NCI-H187 (cell line): ENCODE measurements at places on chromosomes 2 and 18.

DNA sequence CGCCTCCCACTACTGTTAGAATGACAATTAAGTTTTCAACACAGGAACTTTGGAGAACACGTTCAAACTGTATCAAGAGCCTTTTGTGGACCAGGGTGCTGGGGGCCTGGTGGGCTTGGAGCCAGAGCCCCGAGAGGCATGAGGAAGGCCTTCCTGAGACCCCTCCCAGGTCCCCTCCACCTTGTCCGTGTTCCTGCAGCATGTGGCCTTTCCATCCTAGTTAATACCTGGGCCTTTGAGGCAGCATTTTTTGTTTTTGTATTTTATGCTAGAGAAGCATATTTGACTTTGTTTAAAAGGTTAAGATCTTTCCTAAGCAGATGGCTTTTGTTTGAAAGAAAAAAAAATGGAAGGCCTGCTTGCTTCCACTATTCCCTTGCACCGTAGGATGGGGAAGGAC lies 68.0 kb downstream of the INPP4A start:
- no peak for DNase-seq

DNA sequence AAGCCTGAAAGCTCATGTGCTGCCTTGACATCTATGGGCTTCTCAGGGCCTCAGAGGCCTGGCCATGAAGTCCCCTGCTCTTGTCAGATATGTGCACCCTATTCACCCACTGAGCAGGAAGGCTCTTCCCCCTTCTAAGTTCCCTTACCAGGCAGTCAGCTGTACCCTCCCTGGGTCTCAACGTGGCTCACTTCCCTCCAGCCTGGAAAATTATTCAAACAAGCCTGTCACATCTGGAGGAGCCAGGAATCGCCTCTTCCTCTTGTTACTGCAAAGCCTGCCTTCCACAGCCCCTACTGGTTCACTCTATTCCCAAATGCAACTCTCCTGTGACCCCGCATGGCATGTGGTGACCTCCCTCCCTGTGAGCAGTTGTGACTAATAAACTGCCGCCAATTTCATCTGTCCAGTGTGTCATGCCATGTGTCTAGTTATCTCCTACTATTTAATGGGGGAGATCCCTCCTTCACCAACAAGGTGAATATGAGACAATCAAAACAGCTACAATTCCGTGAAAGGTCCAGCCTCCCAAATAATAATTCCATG lies 8.4 kb upstream of the SERPINB8 start:
- DNase-seq, result no peak

DNA sequence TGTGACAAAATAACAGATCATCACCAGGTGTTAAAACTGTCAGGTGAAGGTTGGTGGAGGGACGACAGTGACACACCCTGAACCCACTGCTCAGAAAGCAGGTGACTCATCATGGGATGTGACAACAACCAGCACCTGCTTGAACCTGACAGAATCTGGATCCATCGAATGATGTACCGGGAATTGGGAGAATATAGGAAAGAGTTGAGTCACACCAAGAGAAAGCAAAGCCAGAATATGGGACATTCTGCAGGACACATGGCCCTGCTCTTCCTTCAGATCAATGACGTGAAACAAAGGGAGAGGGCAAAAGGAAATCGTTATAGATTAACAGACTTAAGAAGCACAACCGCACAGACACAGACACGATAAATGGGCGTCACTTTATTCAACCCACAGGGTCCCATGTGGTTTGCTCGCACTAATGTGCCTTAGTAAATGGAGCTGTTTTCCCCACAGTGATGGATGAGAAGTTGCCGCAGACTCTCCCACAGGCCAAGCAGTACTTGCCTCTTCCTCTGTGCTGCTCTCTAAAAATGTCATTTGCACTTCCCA lies 100.1 kb downstream of the CRACDL start:
- no peak for DNase-seq

GRCh38 chr2:134170294-134170693 lies 83.6 kb upstream of the MGAT5 start:
- no peak for DNase-seq

DNA sequence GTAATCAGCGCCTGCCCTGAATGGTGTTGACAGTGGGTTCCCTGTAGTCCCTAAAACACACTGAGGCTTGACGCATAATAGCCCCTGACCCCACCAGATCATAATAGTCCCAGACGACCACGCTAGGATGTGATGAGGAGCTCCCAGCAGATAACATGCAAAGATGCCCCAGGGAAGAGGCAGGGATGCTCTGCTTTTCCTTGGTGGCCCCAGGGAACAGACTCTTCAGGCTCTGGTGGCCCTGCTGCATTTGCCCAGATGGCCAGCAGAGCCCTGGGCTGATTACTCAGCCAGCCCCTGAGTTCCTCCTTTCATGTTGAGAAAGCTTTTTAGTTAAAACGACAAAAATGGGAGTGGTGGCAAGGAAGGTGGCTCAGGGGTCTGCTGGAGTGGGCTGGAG lies 5.9 kb upstream of the NCKAP5 start:
- DNase-seq, result no peak

- no peak for DNase-seq
These were observed 10.0 kb upstream of the FEZ2 start for GRCh38 chr2:36607947-36608346.

- no peak for DNase-seq
These were observed 2.0 kb upstream of the AQP4 start for GRCh38 chr18:26867471-26867870.

GRCh38 chr2:120828829-120829632 lies 93.4 kb downstream of the GLI2 start:
- DNase-seq, result no peak

DNA sequence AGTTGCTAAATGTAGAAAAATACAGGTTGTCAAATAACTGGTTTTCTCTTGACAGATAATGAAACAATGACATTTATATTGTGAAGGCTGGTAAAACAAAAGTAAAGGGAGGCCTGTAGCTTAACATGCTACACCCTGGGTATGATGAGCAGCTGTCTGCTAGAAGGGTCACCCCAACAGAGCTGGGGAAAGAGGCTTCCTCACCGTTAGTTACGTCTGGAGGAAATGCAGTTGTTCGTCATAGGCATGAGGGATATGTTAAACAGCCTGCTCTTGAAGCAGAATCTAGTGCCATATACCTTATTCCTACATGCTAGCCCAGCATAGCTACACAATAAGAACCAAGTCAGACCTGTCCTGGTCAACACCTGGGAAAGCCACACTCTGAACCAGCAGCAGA lies 49.9 kb downstream of the LPIN2 start:
- no peak for DNase-seq

DNA sequence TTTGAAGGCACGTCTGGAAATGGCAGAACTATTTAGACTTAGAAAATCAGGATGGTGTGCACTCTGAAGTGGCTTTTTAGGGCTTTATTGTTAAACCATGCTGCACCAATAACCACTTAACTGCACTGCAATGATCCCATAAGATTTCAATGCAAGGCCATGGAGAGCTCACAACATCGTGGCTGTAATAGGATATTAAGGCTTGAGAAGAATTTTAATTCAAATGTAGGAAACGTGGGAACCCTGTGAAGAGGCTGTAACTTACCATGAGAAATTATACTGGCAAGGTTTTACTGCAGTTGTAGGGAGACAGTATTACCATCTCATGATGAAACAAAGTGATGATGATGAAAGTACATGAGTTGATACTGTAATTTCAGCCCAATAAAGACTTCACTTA lies 242.5 kb downstream of the AFF3 start:
- no peak for DNase-seq

- no peak for DNase-seq
These were observed 61.3 kb downstream of the TMEM247 start for GRCh38 chr2:46540496-46541331.
